ENCODE measurements at places on chromosomes 6 and 20. TPM values are rescaled to one million over a fixed set of nuclear protein-coding genes. Genes with fewer than 3 reads are reported as not detected.

The IP6K3 gene
- 0.29 TPM for total RNA-seq

The WFDC12 gene
- total RNA-seq, result not detected

The SLC22A7 gene
- total RNA-seq, result not detected

The SAMD3 gene
- not detected for total RNA-seq

The TRIM15 gene
- not detected for total RNA-seq

The MAPK14 gene
- total RNA-seq, result 35.9 TPM

The SIGLEC1 gene
- not detected for total RNA-seq

The EMILIN3 gene
- 0.62 TPM for total RNA-seq

The CITED2 gene
- total RNA-seq, result 97.9 TPM

The ZC3H12D gene
- not detected for total RNA-seq

The SYNDIG1 gene
- total RNA-seq, result 0.67 TPM

The LY6G6C gene
- not detected for total RNA-seq

The TENT5A gene
- total RNA-seq, result 4.3 TPM

The TCP11 gene
- total RNA-seq, result not detected

The SMLR1 gene
- total RNA-seq, result not detected

The ANGPT4 gene
- total RNA-seq, result not detected

The BCAS1 gene
- total RNA-seq, result 0.04 TPM

The NNAT gene
- 20.3 TPM for total RNA-seq

The SIRPG gene
- total RNA-seq, result not detected

The BAG2 gene
- total RNA-seq, result 6.2 TPM

The REM1 gene
- not detected for total RNA-seq

The MDFI gene
- 99.6 TPM for total RNA-seq

The GGTLC1 gene
- not detected for total RNA-seq

The ESR1 gene
- total RNA-seq, result not detected

The TCF15 gene
- total RNA-seq, result 0.07 TPM

The OOEP gene
- 0.41 TPM for total RNA-seq

The FAXC gene
- total RNA-seq, result 7.5 TPM

The FAM83B gene
- 15.7 TPM for total RNA-seq

The ARMC12 gene
- 0.29 TPM for total RNA-seq

The HSPA12B gene
- 0.08 TPM for total RNA-seq

The CST8 gene
- total RNA-seq, result not detected

The RUNX2 gene
- 11.0 TPM for total RNA-seq

The TSBP1 gene
- not detected for total RNA-seq

The RFX6 gene
- not detected for total RNA-seq

The COL12A1 gene
- 19.2 TPM for total RNA-seq

The BMP6 gene
- total RNA-seq, result 0.89 TPM

The RIPOR3 gene
- total RNA-seq, result 0.41 TPM
